Activated effector memory CD4-positive, alpha-beta T cell treated with Interleukin-2 at 50 U/mL for 16 hours (primary cell): ENCODE measurements at places on chromosomes 7 and 10.

- no peak for DNase-seq
These were observed 658 bp upstream of the PTPRN2 start for GRCh38 chr7:158588085-158588877.

- no peak for DNase-seq
These were observed 100.2 kb downstream of the GPR85 start for GRCh38 chr7:112986256-112987031.

GRCh38 chr10:129105266-129105665 is 361.8 kb upstream of the MGMT start:
- no peak for DNase-seq

DNA sequence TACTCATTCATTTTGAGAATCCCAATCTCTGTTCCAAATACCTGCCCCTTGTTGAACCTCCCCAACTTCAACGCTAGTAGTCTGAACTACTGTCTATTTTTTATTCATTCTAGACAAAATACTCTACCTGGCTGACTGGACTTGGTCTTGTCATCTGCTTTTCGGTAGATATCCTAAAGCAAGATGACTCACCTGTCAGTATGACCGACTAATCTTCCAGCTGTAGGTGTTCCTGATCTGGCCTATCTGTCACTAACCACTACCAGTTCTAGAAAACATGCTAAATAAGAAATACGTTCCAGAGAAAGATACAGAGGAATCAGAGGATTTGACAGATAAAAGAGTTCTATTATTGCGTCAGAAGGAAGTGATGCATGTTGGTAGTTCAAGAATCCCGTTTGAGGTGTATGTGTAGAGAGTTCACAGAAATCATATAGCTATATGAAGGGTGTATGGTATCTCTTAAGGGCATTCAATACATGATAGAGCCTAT is 81.1 kb downstream of the IDE start:
- no peak for DNase-seq

DNA sequence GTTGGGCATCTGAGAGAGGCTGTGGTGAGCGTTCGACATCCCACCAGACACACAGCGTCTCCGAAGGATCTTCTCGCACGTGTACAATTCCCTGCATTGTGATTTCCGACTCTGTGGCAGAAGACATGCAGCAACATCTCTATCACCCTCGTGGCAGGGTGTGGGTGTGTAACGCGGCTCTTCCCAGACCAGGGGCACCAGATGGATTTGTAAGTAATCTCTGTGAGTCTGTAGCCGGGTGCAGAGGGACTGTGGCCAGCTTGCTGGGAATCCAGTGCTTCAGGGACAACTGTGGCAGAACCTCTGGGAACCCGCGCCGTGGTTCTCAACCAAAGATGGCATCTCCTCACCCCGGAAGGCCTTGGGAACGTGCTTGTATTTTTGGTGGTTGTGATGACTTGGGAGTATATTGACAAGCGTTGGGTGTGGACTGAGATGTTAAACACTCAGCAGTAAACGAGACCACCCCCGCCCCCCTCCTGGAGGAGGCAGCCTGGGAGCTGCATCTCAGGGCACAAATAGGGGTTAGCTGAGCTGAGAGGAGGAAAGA is 21.2 kb downstream of the FOXL3 start:
- DNase-seq, result no peak

DNA sequence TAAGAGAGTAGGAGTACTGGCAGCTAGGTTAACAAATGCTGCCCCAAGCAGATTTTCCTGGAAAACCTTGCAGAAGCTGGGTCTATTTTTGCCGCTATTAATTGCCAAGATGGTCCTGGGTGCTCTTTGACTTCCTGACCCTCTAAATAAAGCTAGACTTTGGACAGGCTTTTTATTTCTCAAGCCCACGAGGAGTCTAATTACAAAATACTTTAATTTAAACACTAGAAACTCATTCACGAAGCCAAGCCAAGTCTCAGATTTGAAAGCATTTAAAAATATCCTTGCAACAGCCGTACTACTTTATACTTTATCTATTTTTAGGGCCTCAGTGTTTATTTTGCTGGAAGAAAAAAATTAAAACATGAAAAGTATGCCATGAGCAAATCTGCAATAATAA is 45.1 kb downstream of the TMEM26 start:
- no peak for DNase-seq

- DNase-seq, result no peak
These were observed 43.1 kb upstream of the SNX13 start for GRCh38 chr7:17983221-17984062.

- no peak for DNase-seq
These were observed 37.2 kb downstream of the CLRN3 start for GRCh38 chr10:127855591-127855881.

- DNase-seq, result no peak
These were observed 117.9 kb downstream of the AOAH start for GRCh38 chr7:36606153-36606975.

DNA sequence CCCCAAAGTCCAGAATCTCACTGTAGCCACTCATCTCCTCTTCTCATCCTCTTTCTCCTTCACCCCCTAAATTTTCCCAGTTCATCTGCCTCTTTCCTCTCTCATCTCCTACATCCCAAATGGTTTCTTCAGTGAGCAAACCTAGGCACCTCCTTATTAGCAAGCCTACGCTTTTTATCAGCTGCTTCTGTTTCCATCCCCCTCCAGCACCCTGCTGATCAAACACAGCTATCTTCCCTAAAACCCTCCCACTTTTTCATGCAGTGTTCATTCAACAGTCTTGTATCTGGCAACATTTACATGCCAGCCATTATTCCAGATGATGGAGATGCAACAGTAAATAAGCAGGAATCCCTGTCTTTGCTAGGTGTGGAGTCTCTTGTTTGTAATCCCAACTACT is 3.3 kb upstream of the ABRAXAS2 start:
- no peak for DNase-seq

DNA sequence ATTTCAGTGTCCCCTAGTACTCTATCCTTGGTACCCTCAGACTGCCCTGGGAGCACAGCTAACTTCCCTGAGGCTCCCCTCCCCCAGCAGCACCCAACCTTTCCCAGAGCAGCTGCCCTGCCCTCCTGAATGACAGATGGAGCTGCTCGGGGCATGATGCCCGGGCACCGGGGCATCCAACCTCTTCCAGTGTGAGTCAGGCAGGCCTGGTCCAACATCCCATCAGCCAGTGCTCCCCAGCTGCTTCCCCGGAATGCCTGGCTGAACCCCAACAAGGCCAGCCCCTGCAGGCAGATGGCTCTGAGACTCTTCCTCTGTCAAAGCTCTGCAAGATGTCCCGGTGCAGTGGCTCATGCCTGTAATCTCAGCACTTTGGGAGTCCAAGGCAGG is 11.9 kb upstream of the TSPAN15 start:
- no peak for DNase-seq

- no peak for DNase-seq
These were observed 759.4 kb downstream of the GRID1 start for GRCh38 chr10:85607043-85607695.

GRCh38 chr7:112782498-112782897 is 7.7 kb downstream of the TMEM168 start:
- no peak for DNase-seq

- DNase-seq, result peak; percentile 70
These were observed 37.6 kb upstream of the SVOPL start for GRCh38 chr7:138738551-138739335.

DNA sequence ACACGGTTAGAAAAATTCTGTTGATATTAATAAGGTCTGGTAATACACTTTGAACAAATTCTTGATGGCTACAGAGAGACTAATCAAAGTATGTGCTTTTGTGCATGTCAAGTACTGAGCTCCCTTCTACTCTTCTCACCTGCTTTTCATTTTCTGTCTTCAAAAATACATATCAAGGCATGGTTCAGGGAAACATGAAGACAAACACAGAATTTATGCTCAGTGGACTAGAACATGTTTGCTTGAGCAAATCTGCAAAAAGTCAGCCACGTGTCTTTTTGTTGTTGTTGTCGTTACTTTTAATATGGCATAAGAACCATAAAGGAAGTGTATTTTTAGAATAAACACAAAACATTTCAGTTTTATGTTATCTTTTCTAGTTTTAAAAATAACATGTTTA is 21.9 kb downstream of the CDK13 start:
- no peak for DNase-seq

DNA sequence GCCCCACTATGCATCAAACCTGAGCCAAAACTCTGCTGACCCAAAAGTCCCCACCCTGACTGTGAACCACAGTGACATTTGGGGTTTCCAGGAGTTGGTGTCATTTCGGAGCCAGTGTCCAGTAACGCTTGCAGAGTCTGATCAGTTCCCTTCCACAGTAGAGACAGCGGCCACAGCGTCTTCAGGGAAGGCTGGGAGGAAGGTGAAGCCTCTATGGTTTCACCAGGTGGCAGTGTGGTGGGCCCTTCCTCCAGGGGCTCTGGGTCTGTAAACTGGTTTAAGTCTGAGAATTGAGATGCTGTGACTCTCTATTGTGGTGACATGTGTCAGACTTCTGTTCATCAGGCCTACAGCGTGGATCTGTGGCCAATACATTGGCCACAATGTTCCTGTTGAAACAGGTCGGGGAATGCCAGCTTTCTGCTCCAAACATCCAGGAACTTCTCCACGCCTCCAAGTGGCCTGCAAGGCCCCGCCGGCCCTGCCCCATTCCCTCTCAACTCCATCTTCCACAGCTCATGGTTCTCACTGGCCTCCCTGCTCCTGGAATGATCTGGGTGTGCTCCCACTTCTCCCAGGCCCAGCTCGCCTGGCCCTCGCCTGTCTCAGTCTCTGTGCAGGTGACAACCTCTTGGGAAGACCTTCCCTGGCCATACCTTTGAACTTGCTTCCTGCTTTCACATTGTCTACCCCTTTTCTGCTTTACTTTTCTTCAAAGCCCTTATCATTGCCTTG is 124.5 kb upstream of the FAM20C start:
- no peak for DNase-seq

DNA sequence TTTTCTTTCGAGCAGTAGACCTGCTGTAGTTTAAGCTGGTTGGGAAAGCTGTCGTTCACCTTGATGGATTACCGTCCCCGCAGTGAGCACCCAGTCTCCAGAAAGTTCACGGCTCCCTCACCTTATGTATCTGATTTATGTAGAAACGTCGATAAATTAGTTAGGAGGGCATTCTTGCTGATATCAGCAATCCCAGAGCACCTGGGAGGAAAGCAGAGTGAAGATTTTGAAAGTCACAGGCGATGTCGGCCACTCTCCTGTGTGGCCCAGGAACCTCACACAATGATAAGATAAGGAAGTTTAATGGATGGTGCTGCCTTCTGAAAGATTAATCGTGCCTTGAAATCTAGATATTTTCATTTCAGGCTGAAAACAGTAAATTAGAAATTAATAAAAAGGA is 336.8 kb downstream of the DPP6 start:
- DNase-seq, result no peak

GRCh38 chr7:55546814-55547213 is 25.5 kb downstream of the VOPP1 start:
- no peak for DNase-seq

DNA sequence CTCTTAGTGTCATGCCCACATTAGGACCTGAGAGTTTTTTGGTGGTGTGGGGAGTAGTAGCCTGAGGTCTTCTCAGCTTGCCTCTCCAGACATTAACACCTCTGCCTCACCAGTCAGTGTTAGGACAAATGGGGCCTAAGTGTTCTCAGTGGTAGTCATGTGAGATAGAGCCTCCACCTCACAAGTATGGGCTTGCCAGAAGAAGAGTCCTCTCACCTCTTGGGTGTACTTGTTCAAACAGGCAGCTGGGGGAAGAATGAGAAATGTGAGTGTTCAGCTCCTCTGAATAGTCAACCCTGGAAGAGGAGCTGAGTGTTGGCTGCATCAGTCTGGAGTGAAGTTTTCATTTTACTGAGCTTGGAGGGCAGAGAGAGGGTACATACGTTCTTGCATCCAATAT is 464.6 kb downstream of the POM121L12 start:
- DNase-seq, result no peak

GRCh38 chr10:87545783-87546182 is 41.1 kb downstream of the MINPP1 start:
- no peak for DNase-seq

DNA sequence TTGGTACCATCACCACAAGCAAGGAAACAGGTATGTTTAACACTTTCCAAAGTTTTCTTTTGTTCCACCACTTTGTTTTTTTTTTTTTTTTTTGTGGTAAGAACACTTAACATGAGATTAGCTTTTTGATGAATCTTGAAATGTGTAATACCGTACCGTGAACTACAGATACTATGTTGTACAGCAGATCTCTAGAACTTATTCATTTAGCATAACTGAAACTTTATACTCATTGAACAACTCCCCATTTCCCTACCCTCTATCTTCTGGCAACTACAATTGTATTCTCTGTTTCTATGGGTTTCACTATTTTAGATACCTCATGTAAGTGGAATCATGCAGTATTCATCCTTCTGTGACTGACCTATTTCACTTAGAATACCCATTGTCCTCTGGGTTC is 162.7 kb upstream of the ITGB1 start:
- DNase-seq, result no peak

DNA sequence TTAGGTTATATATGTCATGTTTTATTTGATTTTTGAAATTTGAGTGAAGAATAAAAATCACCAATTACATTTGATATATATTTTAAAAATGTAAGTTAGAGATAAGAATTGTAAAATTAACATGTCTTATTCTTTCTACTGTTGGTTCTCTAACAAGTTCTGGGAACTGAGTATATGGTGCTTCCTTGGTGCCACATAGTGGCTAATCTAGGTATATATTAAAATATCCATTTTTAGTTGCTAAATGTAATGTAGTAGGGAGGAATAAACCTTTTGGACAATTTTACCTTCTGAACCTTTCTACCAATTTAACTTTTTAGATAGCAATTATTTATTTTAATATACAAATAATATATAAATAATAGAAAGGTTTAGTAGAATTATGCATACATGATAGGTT is 17.5 kb downstream of the CFAP69 start:
- DNase-seq, result no peak

- no peak for DNase-seq
These were observed 116.7 kb upstream of the IMMP2L start for GRCh38 chr7:111678986-111679385.

DNA sequence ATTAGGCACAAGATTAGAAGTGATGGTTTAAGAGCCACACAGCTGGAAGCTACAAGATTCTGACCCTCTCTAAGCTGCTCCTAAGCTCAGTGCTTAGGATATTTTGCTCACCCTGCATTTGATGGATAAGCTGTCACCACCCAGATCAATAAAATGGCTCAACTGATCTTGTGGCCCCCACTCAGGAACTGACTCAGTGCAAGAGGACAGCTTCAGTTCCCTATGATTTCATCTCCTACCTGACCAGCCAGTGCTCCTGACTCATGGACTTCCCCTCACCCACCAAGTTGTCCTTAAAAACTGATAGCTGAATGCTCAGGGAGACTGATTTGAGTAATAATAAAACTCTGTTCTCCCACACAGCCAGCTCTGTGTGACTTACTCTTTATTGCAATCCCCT is 833.8 kb downstream of the GRID1 start:
- DNase-seq, result no peak
